ENCODE measurements at places on chromosomes 1 and 21. TPM values are rescaled to one million over a fixed set of nuclear protein-coding genes. Genes with fewer than 3 reads are reported as not detected.

GRCh38 chr1:45012639-45013278 is 705 bp downstream of the UROD start:
- DNase-seq = peak; percentile 49

GRCh38 chr1:47561523-47562007 is 123.7 kb downstream of the FOXD2 start:
- DNase-seq = no peak

- DNase-seq = no peak
Observed at GRCh38 chr1:219463636-219464035, 149.3 kb downstream of the ZC3H11B start.

DNA sequence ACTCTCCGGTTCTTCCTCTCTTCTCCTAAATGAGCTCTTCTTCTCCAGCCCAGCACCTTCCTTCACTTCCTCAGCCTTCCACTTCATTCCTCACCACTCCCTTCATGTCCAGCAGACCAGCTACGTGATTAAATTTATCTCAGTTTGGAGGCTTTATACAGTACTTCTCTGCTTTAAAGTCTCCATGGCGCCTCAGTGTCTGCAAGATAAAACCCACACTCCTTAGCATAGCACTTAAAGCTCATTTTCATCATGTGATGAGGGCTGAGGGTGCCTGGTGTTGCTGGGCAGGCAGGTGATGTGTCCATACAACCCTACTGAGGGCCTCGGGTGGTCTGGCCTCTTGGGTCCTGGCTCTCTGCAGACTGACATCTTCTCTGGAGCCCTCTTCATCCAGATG is 7.7 kb downstream of the SLC5A9 start:
- no peak for DNase-seq

- DNase-seq = no peak
Observed at GRCh38 chr1:86649618-86650017, 54.8 kb upstream of the SH3GLB1 start.

- DNase-seq = no peak
Observed at GRCh38 chr1:231324660-231325059, 13.0 kb downstream of the EXOC8 start.

FCGR3B gene
- total RNA-seq = 29.6 TPM

LSS gene
- total RNA-seq = 82.2 TPM

C2CD4D gene
- total RNA-seq = not detected

PTCH2 gene
- 2.4 TPM for total RNA-seq

TCHHL1 gene
- not detected for total RNA-seq

PAQR6 gene
- 5.5 TPM for total RNA-seq

INSRR gene
- total RNA-seq = 0.14 TPM

LIN28A gene
- total RNA-seq = not detected
